ENCODE measurements at places on chromosomes 2 and 18. TPM values are rescaled to one million over a fixed set of nuclear protein-coding genes. Genes with fewer than 3 reads are reported as not detected.
A peak's percentile ranks its signal among the peaks of the same experiment; 100 is the strongest.

GRCh38 chr2:2938481-2938880, 439.1 kb downstream of the EIPR1 start:
- no peaks in the 10 kb centered on the region for H3K36me3 ChIP-seq
- no peaks in the 10 kb centered on the region for H3K4me1 ChIP-seq

THADA gene
- total RNA-seq, result 35.0 TPM

GLB1L gene
- total RNA-seq, result 13.1 TPM

- H3K4me3 ChIP-seq, result no peak overlapping the region
- no peak overlapping the region for H3K27ac ChIP-seq
- H3K27me3 ChIP-seq, result no peaks in the 10 kb centered on the region
- H3K36me3 ChIP-seq, result no peaks in the 10 kb centered on the region
- DNase-seq, result no peak
Observed at GRCh38 chr2:187008111-187008510, 159.1 kb upstream of the ZSWIM2 start.

DAW1 gene
- total RNA-seq, result not detected

- no peaks in the 10 kb centered on the region for H3K4me1 ChIP-seq
- peak; percentile 50 for DNase-seq
- no peaks in the 10 kb centered on the region for H3K27me3 ChIP-seq
- no peak overlapping the region for H3K4me3 ChIP-seq
Observed at GRCh38 chr18:58263055-58263957, 219.3 kb downstream of the NEDD4L start.

GRCh38 chr2:125561302-125561701, 1094.7 kb upstream of the GYPC start:
- no peak for DNase-seq
- no peaks in the 10 kb centered on the region for H3K4me1 ChIP-seq
- H3K36me3 ChIP-seq, result no peaks in the 10 kb centered on the region
- H3K4me3 ChIP-seq, result no peak overlapping the region

GAD1 gene
- 20.8 TPM for total RNA-seq

COL5A2 gene
- total RNA-seq, result 313 TPM

HOXD12 gene
- total RNA-seq, result not detected

DNA sequence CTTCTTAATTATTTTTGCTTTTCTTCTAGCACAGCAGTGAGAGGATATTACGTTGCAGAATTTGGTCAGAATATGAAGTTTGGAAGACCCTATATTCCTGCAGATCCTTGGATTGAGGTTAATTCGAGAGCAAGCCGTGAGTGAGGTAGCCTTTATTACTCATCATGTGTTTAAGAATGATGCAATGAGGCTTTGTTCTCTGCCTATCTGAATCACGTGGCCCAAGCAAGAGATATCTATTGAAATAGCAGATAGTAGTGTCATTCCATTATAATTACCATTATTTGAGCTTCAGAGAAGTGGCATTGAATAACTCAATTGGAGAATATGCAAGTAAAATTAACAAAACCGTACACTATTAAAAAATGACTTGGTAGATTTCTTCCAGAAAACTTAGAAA, 641.1 kb downstream of the TMEM182 start:
- peaks cover 6% of the 10 kb centered on the region for H3K4me1 ChIP-seq
- DNase-seq, result no peak
- peak overlapping the region; percentile 88 for H3K27ac ChIP-seq
- H3K4me3 ChIP-seq, result no peak overlapping the region
- no peaks in the 10 kb centered on the region for H3K27me3 ChIP-seq
- no peaks in the 10 kb centered on the region for H3K36me3 ChIP-seq
